Suppressor macrophage (primary cell): ENCODE measurements at places on chromosomes 11 and 22.
A peak's percentile ranks its signal among the peaks of the same experiment; 100 is the strongest.

GRCh38 chr11:35316161-35316560 lies 103.2 kb downstream of the SLC1A2 start:
- DNase-seq, result no peak

- DNase-seq, result no peak
Measured at GRCh38 chr11:126113515-126113957, 50.9 kb upstream of the CDON start.

DNA sequence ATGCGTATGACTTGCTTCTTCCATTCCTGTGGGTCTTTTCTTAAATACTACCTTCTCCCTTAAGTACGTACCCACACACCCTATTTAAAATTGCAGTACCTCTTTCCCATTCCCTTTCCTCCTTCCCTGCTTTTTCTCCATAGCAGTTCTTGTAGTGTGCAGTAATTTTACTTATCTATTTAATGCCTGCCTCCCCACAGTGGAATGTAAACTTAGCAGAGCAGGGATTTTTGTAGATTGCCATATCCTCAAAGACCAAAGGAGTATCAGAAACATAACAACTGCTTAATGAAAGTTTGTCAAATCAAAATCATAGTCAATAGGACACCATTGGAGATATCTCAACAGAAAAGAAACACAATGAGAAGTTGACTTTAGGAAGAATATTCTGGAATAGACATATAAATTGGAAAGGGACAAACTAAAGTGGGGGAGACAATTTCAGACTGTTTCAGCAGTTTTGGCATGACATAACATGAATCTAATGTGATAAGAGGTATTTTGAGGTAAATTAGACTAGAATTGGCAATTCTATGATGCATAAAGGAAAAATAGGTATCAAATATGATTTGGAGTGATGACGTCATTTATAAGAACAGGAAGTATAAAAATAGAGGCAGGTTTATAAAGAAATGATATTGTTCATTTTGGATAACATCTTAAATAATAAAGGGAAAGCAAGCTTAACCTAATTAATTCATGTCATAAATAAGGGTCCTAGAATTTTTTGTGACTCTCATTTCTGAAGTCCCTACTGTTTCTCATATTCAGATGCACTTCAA lies 188.4 kb downstream of the SOX6 start:
- no peak for DNase-seq

GRCh38 chr22:16973591-16974297 lies 34.3 kb downstream of the GAB4 start:
- DNase-seq, result no peak

DNA sequence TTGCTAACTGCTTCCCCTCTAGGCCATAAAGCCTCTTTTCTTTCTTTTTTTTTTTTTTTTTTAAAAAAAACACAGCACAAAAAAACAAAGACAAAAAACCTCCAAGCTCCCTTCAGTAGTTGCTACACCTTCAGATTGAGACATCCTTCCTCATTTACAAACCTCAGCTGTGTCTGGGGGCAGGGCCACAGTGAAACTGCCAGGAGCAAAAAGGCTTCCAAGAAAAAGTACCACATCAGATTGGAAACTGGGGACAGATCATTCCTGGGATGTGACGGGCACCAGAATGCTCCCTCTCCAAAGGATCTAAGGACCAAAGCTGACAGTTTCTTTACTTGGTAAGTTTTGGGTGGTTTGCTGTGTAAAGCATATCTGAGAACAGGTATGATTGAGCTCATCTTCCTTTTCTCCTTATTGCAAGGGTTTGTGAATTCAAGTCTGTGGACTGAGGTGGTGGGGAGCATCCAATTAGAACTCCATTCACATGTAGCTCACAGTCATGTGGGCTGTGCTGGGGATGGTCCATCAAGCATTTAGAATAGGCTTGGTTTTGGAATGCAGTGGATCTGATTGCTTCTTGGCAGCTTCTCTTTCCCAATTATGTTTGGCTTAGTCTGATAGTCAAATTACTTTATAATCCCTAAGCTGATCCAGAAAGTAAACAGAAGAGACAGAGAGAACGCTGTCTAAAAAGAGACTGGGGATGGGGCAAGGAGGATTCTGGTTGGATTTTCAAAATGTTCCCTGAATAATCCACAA lies 705 bp downstream of the BBOX1 start:
- no peak for DNase-seq

- peak; percentile 37 for DNase-seq
Measured at GRCh38 chr22:17980638-17981051, 43.7 kb downstream of the MICAL3 start.

DNA sequence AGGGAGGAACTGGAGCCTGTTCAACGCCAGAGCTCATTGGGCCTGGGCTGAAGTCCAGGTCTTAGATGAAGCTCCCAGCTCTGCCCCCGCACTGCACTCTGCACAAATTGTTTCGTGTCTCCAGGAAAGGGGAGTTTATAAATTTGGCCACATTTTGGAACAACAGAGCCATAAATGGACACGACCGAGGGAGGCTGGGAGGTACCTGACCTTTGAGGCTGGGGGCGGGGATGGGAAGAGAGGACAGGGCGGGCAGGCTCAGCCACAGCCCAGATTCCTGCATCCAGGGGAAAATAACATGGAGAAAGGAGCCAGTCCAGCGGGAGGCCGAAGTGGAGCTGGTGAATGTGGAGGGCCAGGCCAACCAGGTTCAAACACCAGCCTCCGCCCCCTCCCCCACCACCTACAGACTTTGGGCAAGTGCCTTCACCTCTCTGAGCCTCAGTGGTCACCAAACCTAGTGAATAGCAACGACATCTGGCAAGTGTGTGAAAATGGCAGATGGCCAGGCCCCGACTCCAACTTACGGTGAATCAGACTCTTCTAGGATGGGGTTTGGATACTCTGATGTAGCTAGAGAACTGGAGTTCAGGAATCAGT lies 36.8 kb upstream of the SMTN start:
- no peak for DNase-seq

DNA sequence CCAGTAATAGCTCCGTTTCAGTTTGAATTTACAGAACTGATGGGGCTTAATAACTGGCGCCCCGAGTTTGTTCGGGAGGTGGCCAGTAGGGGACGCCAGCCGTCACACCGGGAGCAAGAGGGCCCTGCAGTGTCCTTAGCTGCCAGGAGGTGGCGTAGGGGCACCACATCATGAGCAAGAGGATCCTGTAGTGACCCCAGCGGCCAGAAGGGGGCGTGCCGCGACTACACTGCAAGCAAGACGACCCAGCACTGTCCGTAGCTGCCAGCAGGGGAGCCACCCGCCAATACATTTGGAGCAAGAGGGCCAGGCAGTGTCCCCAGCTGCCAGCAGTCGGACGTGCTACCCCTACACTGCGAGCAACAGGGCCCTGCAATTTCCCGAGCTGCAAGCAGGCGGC lies 663.7 kb upstream of the B3GAT1 start:
- DNase-seq, result peak; percentile 34

- DNase-seq, result no peak
Measured at GRCh38 chr11:115178705-115179104, 325.5 kb downstream of the CADM1 start.

- DNase-seq, result no peak
Measured at GRCh38 chr11:59766542-59767224, 11.5 kb downstream of the STX3 start.

DNA sequence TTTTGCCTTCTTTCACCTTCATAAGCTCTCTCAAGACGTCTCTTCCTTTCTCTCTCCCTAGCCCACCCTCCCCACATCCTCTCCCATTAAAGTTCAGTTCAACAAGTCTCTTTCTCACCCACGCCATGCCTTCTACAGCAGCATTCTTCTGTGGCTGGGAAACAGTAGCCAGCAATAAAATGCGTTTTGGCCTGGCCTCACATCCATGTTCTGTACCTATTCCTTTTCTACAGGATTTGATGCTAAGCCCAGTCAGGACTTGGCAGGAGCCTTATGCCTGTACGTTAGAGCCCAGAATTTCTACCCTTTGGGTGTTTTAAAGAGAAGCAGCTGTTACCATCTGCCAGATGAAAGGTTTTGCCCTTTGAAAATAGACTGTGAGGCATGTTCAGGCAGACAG lies 7.1 kb upstream of the CD44 start:
- no peak for DNase-seq
